ENCODE measurements at places on chromosomes 6 and 20. TPM values are rescaled to one million over a fixed set of nuclear protein-coding genes. Genes with fewer than 3 reads are reported as not detected.

DNA sequence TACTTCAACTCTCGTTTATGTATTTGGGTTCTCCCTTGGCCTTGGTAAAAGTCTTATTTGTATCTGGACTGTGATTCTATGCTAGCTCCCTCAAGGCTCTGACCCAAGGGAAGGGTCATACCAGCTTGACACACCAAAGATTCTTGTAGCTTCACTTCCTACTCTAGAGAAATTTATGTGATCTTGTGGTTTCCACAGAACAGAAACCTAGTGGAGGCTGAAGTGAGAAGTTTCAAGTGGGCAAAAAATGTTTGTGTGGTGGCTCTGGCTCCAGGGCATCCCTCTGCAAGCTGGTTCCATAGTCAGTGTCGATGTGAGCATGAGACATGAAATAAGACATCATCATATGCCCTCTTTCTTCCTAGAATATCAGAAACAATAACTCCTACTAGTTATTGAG lies 48.1 kb upstream of the TNFRSF21 start:
- DNase-seq = no peak
- no peaks in the 10 kb centered on the region for H3K36me3 ChIP-seq
- H3K4me3 ChIP-seq = no peak overlapping the region
- no peak overlapping the region for H3K27ac ChIP-seq

DNA sequence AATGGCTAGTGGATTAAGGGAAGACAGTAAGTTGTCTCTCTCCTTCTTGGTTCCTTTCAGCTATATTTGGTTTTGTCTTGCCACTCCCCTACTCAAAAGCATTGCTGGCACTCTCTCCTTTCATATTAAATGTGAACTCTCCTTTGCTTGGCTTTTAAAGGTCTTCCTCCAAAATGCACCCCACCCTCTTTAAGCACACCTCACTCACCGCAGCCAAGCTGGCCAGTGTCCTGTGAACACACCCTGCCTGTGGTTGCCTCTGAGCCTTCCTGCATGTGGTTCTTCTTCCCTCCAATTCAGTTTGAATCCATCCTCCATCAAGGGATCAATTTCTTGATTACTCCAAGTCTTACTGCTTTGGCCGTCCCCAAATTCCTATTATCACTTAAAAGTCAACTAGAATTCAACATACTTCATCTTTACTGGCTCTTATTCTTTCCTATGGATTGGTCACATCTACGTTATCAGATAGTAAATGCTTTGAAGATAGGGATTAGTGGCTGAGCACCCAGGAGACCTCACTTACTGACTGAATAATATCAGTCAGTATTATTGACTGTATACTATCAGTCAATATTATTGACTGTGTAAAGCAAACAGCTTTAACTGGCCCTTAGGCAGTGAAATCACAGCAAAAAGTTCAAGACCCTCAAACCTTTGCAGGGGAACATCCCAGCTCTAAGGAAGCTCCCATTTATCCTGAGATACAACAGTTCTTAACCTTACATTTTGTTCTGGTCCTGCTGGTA lies 41.6 kb upstream of the SPDEF start:
- no peak for DNase-seq
- no peak overlapping the region for H3K27ac ChIP-seq
- no peak overlapping the region for H3K4me3 ChIP-seq
- H3K4me1 ChIP-seq = no peaks in the 10 kb centered on the region
- H3K36me3 ChIP-seq = no peaks in the 10 kb centered on the region
- H3K27me3 ChIP-seq = no peaks in the 10 kb centered on the region

- DNase-seq = no peak
- H3K4me3 ChIP-seq = no peak overlapping the region
- H3K27ac ChIP-seq = no peak overlapping the region
- H3K27me3 ChIP-seq = no peaks in the 10 kb centered on the region
Measured at GRCh38 chr20:20327746-20328145, 40.2 kb upstream of the INSM1 start.

WFDC12 gene
- not detected for total RNA-seq
